Right renal pelvis (tissue), 4 donors: ENCODE measurements at places on chromosomes 5 and 9. TPM values are rescaled to one million over a fixed set of nuclear protein-coding genes. Genes with fewer than 3 reads are reported as not detected.

AK8 gene
- polyA plus RNA-seq: 4.3 TPM

TXNDC8 gene
- not detected for polyA plus RNA-seq

RETREG1 gene
- 35.4 TPM for polyA plus RNA-seq

CD72 gene
- polyA plus RNA-seq: 2.5 TPM

FAXDC2 gene
- polyA plus RNA-seq: 40.5 TPM
